ENCODE measurements at places on chromosomes 2 and 18.

GRCh38 chr18:22309191-22309590 is 108.5 kb downstream of the CTAGE1 start:
- no peak for DNase-seq

- DNase-seq, result no peak
These were observed 68.3 kb downstream of the CRACDL start for GRCh38 chr2:98867539-98868309.

DNA sequence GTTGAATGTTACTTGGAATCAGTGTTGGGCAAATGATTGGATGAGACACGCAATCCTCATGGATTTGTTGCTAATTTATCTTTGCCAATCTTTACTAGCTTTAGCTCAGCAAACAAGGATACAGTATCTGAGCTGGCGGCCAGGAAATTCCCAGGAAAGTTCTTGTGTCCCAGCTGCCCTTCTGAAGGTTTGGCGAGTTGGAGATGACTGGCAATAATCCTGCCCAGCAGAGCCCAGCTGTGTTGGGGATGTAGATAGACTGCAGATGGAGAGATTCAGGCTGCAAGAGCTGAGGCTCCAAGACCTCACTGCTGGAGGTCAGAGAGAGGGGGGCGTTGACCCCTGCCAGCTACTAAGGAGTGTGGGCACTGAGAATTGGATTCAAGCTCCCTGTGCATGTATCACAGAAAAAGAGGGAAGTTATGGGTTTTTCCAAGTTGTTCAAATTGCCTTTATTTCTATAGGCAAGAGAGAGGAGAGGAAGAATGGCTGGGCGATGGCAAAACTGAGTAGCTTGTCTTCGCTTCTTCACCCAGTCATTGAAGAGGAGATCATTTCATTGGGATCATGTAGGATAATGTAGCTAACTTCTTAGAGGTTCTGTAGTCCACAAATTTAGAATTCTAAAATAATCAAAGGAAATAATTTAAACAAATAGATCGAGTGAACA is 506.8 kb upstream of the LRATD1 start:
- no peak for DNase-seq

DNA sequence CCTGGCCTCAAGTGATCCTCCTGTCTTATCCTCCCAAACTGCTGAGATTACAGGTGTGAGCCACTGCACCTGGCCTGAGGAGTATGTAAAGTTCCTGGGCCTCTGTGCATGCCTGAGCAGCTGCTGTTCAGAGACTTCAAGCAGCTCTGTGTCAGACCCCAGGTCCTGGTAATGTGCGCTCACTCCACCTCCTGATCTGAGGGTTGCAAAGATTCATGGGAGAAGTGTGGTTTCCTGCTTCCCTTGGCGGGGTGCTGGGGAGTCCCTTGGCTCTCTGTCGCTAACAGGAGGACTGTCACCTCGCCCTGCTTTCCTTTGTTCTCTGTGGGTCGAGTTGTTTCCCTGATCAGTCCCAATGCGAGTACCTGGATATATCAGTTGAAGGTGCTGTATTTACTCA is 8.6 kb upstream of the IL36A start:
- no peak for DNase-seq

GRCh38 chr2:16773080-16773713 is 107.6 kb upstream of the CYRIA start:
- DNase-seq, result peak; percentile 79

- no peak for DNase-seq
These were observed 100.7 kb upstream of the ZFP36L2 start for GRCh38 chr2:43327119-43327518.

GRCh38 chr2:11855064-11855760 is 108.8 kb downstream of the LPIN1 start:
- no peak for DNase-seq

GRCh38 chr2:221914334-221914880 is 342.3 kb upstream of the EPHA4 start:
- no peak for DNase-seq

DNA sequence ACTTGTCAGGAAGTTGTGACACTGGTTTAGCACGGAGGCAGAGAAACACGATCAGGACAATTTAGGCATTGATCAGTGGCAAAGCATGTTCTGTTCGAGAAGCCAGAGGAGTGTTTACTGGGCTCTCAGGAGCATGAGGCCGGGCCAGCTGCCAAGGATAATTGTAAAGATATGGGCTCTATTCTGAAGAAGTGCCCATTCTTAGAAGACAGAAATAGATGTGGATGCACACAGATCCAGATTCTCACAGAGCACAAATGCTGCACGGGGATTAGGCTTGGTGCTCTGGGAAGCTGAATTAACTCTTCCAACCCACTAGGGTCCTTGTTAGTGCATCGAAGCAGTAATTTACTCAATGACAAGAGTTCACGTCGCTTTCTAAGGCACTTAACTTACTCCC is 16.2 kb downstream of the AFF3 start:
- no peak for DNase-seq

DNA sequence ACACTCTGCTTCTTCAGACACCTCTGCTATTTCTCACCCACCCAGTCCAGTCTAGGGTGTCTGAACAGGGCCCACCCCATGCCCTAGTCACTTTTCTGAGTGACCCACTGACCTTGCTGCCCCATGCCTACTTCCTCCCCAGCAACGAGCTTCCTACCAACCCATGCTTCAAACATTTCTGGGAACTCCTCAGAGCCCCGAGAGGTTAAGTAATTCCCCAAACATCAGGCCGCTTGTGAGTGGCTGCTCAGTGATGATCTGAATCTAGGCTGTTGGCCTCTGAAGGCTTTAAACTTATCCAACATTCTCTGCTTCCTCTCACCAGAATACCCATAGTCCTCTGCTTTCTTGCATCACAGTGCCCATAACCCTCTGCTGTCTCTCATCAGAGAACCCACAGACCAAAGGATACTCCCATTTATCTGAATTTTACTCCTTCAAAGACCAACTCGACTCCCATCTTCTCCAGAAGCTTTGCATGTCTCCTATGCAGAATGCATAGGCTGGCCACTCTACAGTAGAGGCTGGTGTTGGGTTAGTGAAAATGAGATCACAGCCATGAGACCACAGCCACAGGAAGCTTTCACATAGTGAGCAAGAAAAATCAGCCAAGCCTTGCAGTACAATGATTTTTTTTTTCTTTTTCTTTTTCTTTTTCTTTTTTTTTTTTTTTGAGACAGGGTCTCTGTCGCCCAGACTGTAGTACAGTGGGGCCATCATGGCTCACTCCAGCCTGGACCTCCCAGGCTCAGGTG is 309.5 kb upstream of the LYPD1 start:
- no peak for DNase-seq

DNA sequence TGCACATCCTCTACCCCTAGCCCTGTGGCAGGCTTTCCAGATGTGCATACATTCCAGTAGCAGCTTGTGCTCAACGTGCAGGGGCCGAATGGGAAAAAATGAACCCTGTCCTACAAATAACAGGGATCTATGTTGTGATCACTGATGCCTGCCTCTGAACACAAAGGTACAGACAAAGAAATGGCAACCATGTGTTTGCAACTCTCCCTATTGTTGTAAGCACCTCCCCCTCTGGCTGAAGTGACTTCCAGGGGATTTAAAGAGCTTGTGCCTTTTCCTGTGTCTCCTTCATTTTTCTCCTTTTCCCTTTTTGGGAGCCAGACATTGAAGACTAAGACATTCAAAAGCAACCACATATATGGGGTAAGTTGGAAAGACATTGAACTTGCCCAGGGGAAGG is 21.6 kb downstream of the ARHGAP25 start:
- peak; percentile 37 for DNase-seq

GRCh38 chr2:159614534-159615366 is 1.6 kb downstream of the BAZ2B start:
- peak; percentile 86 for DNase-seq

- peak; percentile 69 for DNase-seq
These were observed 52.0 kb upstream of the CALCRL start for GRCh38 chr2:187499941-187500532.

DNA sequence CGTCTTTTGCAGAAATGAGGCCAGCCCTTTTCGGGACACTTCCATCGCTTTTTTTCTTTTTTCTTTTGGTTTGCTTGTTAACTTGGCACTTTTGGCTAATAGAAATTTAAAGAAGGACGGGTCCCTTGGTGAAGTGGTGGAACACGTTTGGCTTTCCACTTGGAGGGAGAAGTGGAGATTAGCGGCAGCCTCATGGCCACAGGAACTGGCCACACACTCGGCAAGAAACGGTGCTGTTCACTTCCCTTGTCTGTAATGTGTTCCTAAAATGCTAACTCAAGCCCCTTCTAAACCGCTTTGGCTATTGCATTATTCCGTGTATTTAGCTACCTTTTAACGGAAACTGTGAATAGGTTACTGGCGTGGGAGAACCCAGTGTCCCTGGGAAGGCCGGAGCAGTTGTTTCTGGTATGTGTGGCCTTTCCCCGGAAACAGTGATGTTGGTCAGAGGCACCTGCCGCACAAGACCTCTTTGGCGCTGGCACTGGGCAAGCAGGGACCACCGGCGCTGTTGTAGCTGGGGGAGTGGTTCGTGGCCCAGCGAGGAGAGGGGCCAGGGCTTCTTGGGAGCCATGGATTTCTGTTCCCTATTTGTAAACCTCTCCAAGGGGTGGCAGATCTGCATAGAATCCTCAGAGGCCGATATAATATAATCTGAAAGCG is 981 bp downstream of the RAMP1 start:
- DNase-seq, result no peak

DNA sequence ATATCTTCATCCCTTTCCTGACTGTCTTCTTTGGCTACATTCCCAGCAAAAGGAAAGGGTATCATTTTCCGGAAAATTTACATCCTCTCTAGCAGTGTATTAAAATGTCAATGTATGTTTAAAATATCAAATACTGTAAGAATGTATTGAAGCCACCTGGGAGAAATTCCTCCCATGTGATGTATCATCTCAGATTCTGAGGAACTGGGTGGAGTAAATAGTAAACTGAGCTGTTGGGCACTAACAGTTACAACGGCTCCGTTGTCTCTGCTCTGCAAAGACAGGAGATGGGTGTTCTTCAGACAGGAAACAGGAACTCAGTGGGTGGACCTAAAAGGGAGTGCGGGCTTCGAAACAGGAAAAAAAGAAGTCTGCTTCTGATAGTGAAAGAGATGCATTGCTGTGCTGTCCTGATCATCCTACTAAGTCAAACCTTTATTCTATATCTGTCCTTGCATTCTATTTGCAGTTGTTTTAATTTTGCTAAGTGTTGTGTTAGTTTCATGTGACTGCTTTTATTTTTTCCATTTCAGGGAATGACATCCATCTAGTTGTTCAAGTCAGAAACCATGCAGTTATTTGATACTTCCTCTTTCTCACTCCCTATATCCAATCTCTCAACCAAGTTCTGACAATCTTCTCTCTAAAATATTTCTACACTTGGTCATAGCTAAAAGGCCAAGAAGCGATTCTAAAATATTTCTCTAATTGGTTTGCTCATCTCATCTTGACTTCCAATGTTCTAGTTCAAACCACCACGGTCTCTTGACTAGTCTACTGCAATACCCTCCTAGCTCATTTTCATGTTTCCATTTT is 19.4 kb downstream of the DOK1 start:
- DNase-seq, result no peak

DNA sequence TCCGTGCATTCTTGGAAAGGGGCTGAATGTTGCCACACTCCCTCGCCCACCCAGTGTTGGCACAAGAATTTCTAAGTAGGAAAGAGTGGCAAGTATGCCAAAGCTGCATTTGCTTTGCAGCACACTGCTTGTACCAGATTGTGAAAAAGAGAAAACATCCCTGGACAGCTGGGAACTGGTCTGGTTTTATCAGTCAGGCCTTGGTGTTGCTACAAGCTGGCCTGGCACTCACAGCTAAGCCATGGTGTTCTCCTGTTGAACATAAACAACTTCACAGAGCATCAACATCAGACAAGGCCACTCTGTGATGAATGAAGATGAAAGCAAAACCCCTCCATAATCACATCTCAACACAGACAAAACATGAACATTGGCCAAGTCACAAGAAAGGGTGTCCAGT is 4.2 kb upstream of the TRABD2A start:
- DNase-seq, result no peak

DNA sequence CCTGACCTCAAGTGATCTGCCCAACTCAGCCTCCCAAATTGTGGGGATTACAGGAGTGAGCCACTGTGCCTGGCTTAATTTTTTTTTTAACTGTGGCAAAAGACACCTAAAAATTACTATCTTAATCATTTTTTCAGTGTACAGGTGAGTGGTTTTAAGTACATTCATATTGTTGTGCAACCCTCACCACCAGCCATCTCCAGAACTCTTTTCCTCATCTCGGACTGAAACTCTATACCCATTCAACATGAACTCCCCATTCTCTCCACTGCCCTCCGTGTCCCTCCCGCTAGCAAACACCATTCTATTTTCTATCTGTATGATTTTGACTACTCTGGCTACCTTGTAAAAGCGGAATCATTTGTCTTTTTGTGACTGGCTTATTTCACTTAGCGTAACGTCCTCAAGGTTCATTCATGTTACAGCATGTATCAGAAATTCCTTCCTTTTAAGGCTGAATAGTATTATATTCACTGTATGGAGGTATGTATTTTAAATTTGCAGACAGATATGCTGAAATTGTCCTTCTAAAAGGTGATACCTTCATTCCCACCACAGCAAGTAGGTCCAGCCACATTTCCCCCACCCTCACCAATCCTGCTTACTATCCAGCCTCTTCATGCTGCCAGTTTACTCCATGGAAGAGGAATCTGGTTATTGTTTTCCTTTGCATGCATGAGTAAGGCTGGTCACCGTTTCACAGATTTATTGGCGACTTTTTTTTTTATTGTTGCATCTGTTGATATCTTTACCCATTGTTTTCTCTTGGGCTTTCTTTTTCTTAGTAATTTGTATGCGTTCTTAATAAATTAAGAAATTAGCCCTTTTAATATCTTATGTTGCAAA is 40.6 kb upstream of the ANXA4 start:
- no peak for DNase-seq

DNA sequence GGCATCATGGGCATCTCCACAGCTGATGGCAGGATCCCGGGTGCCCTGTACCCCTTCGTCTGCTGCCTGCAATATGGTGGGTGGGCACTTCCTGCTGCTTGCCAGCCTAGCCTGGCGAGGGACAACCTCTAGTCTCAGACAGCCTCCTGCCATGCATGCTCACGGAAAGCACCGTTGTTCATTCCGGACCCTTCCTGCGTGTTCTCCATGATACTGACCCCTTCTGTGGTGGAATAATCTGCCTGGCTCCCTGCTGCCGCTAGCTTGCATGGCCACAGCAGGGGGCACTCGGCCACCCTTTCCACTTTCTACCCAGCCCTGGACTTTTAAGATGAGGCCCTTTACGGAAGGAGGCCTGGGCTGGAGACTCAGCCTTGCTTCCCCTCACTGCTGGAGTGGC is 12.0 kb downstream of the PCARE start:
- DNase-seq, result no peak

DNA sequence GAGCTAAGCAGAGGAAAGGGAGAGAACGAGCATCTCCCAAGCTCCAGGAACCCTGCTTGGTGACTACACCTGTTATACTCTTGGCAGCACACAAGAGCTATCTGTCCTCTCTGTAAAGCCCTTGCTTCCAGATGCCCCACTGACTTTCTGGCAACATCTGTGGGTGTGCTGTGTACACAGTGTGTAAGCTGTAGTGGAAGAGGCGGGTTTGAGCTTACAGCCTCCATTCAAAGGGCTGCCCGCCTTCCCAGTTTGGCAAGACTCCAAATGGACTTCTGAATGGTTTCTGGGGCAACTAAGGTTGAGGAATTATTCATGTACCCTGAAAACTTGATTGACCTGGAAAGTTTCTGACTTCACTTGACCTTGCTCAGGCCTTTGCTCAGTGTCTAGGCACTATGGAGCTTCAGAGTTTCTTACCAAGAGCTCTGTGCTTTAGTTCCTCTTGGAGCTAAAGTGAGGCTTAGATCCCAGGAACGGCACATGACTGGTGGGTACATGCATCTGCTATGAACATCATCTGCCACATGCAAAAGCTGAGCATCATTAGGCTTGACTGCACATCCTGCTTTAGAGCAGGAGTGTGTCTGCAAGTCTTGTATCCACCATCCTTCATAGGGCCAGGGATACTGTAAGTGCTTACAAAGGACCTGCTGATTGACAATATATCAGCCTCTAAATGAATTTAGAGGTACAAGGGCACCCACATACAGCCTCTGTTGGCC is 290.9 kb upstream of the SIX2 start:
- DNase-seq, result no peak

All from neural progenitor cell (in vitro differentiated cells).